ENCODE measurements at places on chromosomes 2 and 18.

- no peak for DNase-seq
Observed at GRCh38 chr2:133848111-133848649, 279.9 kb upstream of the NCKAP5 start.

DNA sequence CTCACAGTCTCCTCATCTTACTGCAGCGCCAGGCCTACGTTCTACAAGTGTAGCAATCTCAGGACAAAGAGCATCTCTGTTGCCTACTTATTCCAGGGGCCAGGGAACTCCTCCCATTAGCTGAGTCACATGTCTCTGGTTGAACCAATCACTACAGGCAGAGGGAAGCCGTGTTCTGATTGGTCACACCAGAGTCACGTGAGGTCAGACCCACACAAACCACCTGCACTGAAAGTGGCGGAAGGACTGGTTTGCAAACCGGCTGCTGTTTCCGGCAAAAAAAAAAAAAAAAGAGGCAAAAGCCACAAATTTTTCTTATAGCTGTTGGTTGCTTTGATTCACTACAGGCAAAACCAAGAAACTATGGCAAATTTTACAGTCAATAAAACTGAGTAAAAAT, 21.9 kb upstream of the USP14 start:
- no peak for DNase-seq

DNA sequence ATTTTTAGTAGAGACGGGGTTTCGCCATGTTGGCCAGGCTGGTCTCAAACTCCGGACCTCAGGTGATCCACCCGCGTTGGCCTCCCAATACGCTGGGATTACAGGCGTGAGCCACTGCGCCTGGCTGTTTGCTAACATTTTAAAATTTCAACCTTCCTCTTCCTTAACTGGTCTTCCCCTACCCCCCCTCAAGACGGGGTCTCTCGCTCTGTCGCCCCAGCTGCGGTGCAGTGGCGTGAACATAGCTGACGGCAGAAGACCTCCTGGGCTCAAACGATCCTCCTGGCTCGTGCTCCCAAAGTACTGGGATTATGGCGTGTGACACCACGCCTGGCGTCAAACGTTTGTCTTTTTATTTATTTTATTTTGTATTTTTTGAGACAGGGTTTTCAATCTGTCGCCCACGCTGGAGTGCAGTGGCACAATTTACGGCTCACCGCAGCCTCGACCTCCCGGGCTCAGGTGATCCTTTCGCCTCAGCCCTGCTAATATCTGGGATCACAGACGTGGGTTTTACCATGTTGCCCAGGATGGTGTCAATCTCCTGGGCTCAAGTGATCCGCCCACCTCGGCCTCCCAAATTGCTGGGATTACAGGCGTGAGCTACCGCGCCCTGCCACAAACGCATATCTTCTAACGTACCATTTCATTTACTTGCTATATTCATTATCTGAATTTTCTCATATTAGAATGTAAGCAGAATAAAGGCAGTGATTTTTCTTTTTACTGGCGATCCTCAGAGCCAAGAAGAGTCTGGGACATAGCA, 984 bp upstream of the MSH2 start:
- DNase-seq: no peak

- DNase-seq: no peak
Observed at GRCh38 chr2:98775146-98775986, 44.4 kb upstream of the MGAT4A start.

- DNase-seq: peak; percentile 79
Observed at GRCh38 chr2:26848336-26849055, 564 bp downstream of the DPYSL5 start.

- DNase-seq: no peak
Observed at GRCh38 chr18:22257022-22257543, 87.7 kb downstream of the GATA6 start.

- no peak for DNase-seq
Observed at GRCh38 chr2:834233-834632, 116.4 kb upstream of the SNTG2 start.

DNA sequence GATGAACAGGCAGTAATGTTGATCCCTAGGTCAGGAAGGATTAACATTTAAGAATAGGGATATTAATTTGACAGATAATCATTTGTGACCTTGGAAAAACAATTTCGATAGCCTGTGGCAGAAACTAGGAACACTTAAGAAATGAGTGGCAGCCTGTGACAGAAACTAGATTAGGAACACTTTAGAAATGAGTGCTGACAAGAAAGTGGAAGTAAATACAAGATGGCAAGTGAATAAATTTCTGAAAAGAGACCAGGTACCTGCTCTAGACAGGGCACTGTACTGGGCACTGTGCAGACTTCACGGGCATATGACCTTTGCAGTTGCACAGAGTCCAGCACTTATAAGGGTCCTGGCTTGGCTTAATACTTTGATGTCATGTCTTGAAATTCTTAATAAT, 5.5 kb upstream of the HNRNPA3 start:
- no peak for DNase-seq

GRCh38 chr2:145764631-145765030, 1244.7 kb upstream of the ZEB2 start:
- DNase-seq: no peak

- DNase-seq: no peak
Observed at GRCh38 chr18:48792141-48792540, 158.6 kb downstream of the SMAD7 start.

DNA sequence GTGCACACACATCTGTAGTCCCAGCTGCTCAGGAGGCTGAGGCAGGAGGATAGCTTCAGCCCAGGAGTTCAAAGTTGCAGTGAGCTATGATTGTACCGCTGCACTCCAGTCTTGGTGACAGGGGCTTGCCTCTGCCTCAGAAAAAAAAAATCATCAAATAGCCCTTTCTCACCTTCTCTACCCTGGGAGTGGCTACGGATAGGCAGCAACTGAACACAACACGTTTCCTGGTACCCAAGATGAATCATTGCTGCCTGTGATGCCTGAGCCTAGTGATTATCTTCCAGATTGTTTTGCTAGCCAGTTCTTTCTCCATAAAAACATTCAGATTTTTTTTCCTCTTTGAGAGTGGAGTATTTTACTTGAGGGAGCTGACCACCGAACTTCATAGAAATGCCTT, 13.5 kb downstream of the INPP4A start:
- no peak for DNase-seq

- no peak for DNase-seq
Observed at GRCh38 chr2:11891028-11891427, 144.6 kb downstream of the LPIN1 start.

GRCh38 chr18:39340418-39340817, 1774.8 kb upstream of the CELF4 start:
- no peak for DNase-seq

GRCh38 chr2:20093263-20094141, 42.1 kb upstream of the LAPTM4A start:
- DNase-seq: peak; percentile 59

GRCh38 chr2:166572937-166573336, 78.9 kb upstream of the SCN7A start:
- no peak for DNase-seq

DNA sequence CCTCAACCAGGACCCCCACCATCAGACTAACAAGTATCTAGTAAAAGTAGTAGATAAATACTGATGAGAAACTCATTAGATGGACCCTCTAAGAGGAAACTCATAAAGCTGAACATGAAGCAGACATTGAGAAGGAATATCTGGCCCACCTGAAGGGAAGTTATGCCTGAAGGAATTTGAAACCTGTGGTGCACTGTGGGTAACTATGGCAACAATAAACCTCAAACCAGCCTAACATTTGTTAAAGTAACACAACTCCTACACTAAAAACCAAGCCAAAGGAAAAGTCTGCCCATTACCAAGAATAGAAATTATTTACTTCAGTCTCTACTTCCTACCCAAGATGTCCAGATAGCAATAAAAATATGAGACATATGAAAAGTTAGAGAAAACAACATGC, 43.4 kb downstream of the KIAA1328 start:
- DNase-seq: no peak

DNA sequence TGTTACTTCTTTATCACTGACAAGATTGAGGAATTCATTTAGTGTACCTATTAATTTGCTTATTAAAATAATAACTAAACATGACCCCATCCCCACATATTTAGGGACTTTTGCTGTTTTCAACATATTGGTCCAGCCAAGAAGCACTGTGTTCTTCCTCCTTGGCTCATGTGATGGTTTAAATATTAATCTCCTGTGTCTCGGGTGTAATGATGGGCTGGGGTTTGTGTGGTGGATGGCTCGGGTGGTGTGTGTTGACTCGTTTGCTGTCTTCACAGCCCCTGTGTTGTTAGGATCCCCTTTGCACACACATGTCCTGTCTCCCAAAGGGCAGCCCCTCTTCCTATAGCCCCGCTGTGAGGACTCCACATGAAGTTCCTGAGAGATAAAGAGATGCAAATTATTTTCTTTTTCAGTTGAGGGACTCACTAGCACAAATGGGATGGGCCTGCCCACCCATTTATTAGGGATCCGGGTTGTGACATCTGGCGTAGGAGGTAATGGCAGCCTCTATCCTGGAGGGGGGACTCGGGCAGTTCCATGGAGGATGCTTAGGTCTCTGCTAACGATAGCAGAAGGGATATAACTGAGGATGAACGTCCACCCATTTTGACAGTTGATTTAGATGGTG, 53.4 kb downstream of the FHOD3 start:
- no peak for DNase-seq

Measured in H1 (cell line).